ENCODE measurements at places on chromosomes 7 and 10. TPM values are rescaled to one million over a fixed set of nuclear protein-coding genes. Genes with fewer than 3 reads are reported as not detected.

DNA sequence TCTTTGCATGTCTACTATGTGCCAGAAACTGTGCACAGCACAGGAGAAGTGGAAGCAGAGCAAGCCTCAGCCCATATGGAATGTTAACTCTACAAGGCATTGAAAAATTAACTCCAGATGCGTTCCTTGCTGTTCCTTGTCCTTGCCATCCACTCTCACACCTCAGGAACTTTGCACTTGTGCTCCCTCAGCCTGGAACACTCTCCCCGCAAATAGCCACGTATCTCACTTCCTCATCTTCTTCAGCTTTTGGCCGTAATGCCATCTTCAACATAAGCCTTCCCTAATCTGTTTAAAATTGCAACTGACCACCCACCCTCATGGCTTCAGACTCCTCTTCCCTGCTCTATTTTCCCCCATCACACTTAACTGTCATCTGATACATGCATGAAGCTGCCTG, 83.2 kb upstream of the CAPZA2 start:
- no peak overlapping the region for H3K4me3 ChIP-seq
- no peaks in the 10 kb centered on the region for H3K36me3 ChIP-seq
- no peaks in the 10 kb centered on the region for H3K27me3 ChIP-seq
- no peak overlapping the region for H3K27ac ChIP-seq
- no peak for DNase-seq
- no peaks in the 10 kb centered on the region for H3K4me1 ChIP-seq

DNA sequence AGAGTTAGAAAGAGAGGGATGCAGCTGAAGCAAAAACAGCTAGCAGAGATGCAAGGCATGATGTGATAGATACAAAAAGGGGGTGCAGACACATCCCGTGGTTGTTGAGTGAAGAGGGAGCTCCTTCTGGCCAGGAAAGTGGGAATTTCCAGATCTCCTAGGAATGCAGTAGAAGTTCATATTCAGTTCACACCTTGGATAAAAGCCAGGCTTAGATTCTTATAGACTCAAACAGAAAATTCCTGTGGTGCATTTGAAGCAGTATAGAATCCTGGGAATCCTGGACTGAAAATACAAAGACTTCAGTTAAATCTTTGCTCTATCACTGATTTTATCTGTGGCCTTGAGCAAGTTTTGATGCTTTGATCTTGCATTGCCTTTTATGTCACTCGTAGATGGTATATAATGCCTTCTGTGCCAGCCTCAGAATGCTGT, 33.9 kb downstream of the SGPL1 start:
- no peaks in the 10 kb centered on the region for H3K27me3 ChIP-seq
- H3K4me1 ChIP-seq: no peaks in the 10 kb centered on the region
- H3K27ac ChIP-seq: no peak overlapping the region
- H3K36me3 ChIP-seq: no peaks in the 10 kb centered on the region
- no peak for DNase-seq
- no peak overlapping the region for H3K4me3 ChIP-seq

GRCh38 chr10:132098539-132099388, 33.0 kb downstream of the JAKMIP3 start:
- DNase-seq: no peak
- H3K27me3 ChIP-seq: no peaks in the 10 kb centered on the region
- no peak overlapping the region for H3K27ac ChIP-seq
- H3K4me3 ChIP-seq: no peak overlapping the region
- H3K36me3 ChIP-seq: no peaks in the 10 kb centered on the region

GRCh38 chr7:41256186-41256945, 446.5 kb downstream of the INHBA start:
- no peak overlapping the region for H3K4me3 ChIP-seq
- H3K27me3 ChIP-seq: no peaks in the 10 kb centered on the region
- no peak for DNase-seq
- H3K4me1 ChIP-seq: no peaks in the 10 kb centered on the region
- no peak overlapping the region for H3K27ac ChIP-seq
- H3K36me3 ChIP-seq: no peaks in the 10 kb centered on the region

- H3K4me3 ChIP-seq: no peak overlapping the region
- no peak overlapping the region for H3K27ac ChIP-seq
- H3K27me3 ChIP-seq: no peaks in the 10 kb centered on the region
- no peak for DNase-seq
Observed at GRCh38 chr7:127209886-127210285, 42.9 kb downstream of the GRM8 start.

GRCh38 chr7:2863461-2864066, 19.5 kb upstream of the GNA12 start:
- H3K4me3 ChIP-seq: no peak overlapping the region
- H3K36me3 ChIP-seq: no peaks in the 10 kb centered on the region
- H3K27ac ChIP-seq: peak overlapping the region; percentile 97

DNA sequence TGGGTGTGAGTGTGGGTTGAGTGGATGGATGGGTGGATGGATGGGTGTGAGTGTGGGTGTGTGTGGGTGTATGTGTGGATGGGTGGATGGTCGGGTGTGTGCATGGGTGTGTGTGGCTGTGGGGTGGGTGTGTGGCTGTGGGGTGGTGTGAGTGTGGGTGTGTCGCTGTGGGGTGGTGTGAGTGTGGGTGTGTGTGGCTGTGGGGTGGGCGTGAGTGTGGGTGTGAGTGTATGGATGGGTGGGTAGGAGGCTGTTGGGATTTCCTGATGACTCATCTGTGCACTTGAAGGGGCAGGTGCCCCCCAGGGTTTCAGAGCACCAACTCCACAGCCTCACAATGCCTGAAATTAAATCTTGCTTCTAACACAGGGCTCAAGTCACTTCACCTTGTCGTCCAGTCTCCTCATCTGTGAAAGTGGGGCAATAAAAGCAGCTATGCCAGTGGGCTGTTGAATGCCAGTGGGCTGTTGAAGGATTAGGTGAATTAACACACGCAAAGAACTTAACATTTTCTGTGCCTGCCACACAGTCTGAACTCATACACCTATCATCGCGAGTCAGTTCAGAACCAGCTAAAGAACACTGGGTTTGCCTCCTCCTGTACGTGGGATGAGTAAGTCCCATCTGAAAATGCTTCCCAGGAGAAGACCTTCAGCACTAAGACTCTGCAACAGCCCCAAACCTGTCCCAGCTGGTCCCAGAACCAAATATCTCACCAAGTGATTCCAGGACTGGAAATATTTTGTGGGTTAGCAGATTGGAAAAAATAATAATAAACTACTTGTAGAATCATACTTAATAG, 32.0 kb downstream of the SFMBT2 start:
- H3K4me1 ChIP-seq: no peaks in the 10 kb centered on the region
- no peak overlapping the region for H3K4me3 ChIP-seq
- no peak for DNase-seq
- H3K36me3 ChIP-seq: no peaks in the 10 kb centered on the region
- H3K27ac ChIP-seq: no peak overlapping the region
- no peaks in the 10 kb centered on the region for H3K27me3 ChIP-seq

GRCh38 chr7:101968720-101969466, 151.5 kb downstream of the CUX1 start:
- H3K27me3 ChIP-seq: no peaks in the 10 kb centered on the region
- DNase-seq: no peak
- H3K4me3 ChIP-seq: no peak overlapping the region
- H3K36me3 ChIP-seq: no peaks in the 10 kb centered on the region
- H3K4me1 ChIP-seq: no peaks in the 10 kb centered on the region

DNA sequence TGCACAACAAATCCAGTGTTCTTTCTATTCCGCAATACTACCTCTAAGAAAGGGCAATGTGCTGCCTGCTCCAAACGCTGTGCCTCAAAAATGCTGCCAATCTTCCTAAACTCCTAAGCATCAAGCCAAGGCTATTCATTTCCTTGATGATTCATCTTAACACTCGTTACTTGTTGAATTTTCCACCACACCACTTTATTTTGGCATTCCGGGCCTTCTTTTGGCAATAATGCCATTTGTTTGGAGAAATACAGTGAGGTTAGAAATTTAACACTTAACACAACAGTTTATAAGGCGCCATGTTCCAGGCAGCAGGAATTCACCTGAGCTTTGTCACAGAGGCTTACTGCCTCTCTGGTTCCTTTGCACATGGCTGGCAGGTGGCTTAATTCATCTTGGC, 82.6 kb upstream of the ABCB5 start:
- DNase-seq: no peak
- H3K4me3 ChIP-seq: no peak overlapping the region
- H3K4me1 ChIP-seq: no peaks in the 10 kb centered on the region
- no peaks in the 10 kb centered on the region for H3K27me3 ChIP-seq

GRCh38 chr7:12719141-12719919, 31.9 kb downstream of the ARL4A start:
- no peak overlapping the region for H3K4me3 ChIP-seq
- H3K36me3 ChIP-seq: no peaks in the 10 kb centered on the region
- H3K27me3 ChIP-seq: no peaks in the 10 kb centered on the region
- H3K27ac ChIP-seq: peak overlapping the region; percentile 70
- H3K4me1 ChIP-seq: peaks cover 4% of the 10 kb centered on the region

GRCh38 chr7:81321949-81322348, 403.1 kb upstream of the SEMA3C start:
- H3K36me3 ChIP-seq: no peaks in the 10 kb centered on the region
- H3K4me3 ChIP-seq: no peak overlapping the region
- no peaks in the 10 kb centered on the region for H3K4me1 ChIP-seq
- no peaks in the 10 kb centered on the region for H3K27me3 ChIP-seq

DNA sequence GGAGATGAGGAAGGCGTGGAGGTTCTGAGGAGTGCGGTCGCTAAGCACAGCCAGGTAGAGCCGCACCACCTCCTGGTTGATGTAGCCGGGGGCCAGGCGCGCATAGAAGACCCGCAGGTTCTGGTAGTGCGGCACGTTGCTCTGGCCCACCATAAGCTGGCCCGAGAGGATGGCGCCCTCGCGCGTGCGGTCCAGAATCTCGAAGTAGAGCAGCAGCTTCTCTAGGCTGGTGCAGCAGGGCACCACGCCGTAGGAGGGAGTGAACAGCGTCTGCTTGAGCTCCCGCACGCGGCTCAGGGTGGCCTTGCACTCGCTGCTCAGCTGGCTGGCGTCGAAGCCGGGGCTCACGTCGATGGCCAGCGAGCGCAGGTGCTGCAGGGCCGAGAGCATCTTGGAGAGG, 77.8 kb upstream of the TNRC18 start:
- DNase-seq: no peak
- H3K36me3 ChIP-seq: no peaks in the 10 kb centered on the region
- H3K4me1 ChIP-seq: no peaks in the 10 kb centered on the region

- H3K27me3 ChIP-seq: no peaks in the 10 kb centered on the region
- no peak overlapping the region for H3K27ac ChIP-seq
- H3K4me1 ChIP-seq: no peaks in the 10 kb centered on the region
- DNase-seq: no peak
Observed at GRCh38 chr7:132279718-132280117, 296.6 kb downstream of the PLXNA4 start.

GRCh38 chr10:61742812-61743211, 80.1 kb downstream of the CABCOCO1 start:
- no peaks in the 10 kb centered on the region for H3K36me3 ChIP-seq
- H3K27ac ChIP-seq: no peak overlapping the region
- H3K27me3 ChIP-seq: no peaks in the 10 kb centered on the region
- H3K4me1 ChIP-seq: no peaks in the 10 kb centered on the region
- no peak for DNase-seq
- no peak overlapping the region for H3K4me3 ChIP-seq

Gene PLAU
- 4.2 TPM for total RNA-seq

Gene IFIT2
- 2.6 TPM for total RNA-seq

Gene C10orf71
- total RNA-seq: not detected

Gene TMEM130
- not detected for total RNA-seq

Gene CAMK2B
- total RNA-seq: 2.0 TPM

Gene GNGT1
- total RNA-seq: not detected

Measured in breast epithelium (tissue), 4 donors.